Tracheal epithelial cell (primary cell): ENCODE measurements at places on chromosomes 3 and 15. TPM values are rescaled to one million over a fixed set of nuclear protein-coding genes. Genes with fewer than 3 reads are reported as not detected.

Gene HIGD2B
- total RNA-seq, result not detected in 2 replicates

Gene GOLGA8S
- total RNA-seq, result not detected in 2 replicates

Gene GOLGA8B
- 26.0 and 35.8 TPM in 2 replicates for total RNA-seq

Gene INSYN1
- total RNA-seq, result not detected in 2 replicates

Gene ROBO1
- total RNA-seq, result 25.4 and 32.3 TPM in 2 replicates

Gene AMT
- total RNA-seq, result 1.2 and 1.7 TPM in 2 replicates

Gene CEMIP
- 0.72 and 0.85 TPM in 2 replicates for total RNA-seq

Gene ACVR2B
- total RNA-seq, result 5.3 and 6.0 TPM in 2 replicates

Gene DPPA4
- not detected in 2 replicates for total RNA-seq

Gene USF3
- total RNA-seq, result 3.6 and 4.9 TPM in 2 replicates

Gene CPOX
- 29.6 and 38.8 TPM in 2 replicates for total RNA-seq

Gene ALPK3
- total RNA-seq, result under 0.01 and 4.1 TPM in 2 replicates

Gene GOLGA8T
- not detected in 2 replicates for total RNA-seq

Gene CLDND1
- total RNA-seq, result 120 and 168 TPM in 2 replicates

Gene LRRC31
- 0.24 TPM in 1 of 2 replicates, not detected in the other for total RNA-seq

Gene SYNPR
- total RNA-seq, result not detected in 2 replicates

Gene GAP43
- total RNA-seq, result not detected in 2 replicates

Gene RGMA
- total RNA-seq, result 1.9 and 2.2 TPM in 2 replicates

Gene IRAK2
- total RNA-seq, result 4.7 and 40.7 TPM in 2 replicates

Gene HCN4
- total RNA-seq, result under 0.01 TPM in 1 of 2 replicates, not detected in the other

Gene CCR9
- not detected in 2 replicates for total RNA-seq

Gene MED12L
- under 0.01 TPM in 2 replicates for total RNA-seq

Gene CGNL1
- total RNA-seq, result 0.43 and 1.9 TPM in 2 replicates

Gene ATP13A5
- not detected in 2 replicates for total RNA-seq

Gene FES
- total RNA-seq, result 3.2 and 7.0 TPM in 2 replicates
